ENCODE measurements at places on chromosomes 7 and 10.

DNA sequence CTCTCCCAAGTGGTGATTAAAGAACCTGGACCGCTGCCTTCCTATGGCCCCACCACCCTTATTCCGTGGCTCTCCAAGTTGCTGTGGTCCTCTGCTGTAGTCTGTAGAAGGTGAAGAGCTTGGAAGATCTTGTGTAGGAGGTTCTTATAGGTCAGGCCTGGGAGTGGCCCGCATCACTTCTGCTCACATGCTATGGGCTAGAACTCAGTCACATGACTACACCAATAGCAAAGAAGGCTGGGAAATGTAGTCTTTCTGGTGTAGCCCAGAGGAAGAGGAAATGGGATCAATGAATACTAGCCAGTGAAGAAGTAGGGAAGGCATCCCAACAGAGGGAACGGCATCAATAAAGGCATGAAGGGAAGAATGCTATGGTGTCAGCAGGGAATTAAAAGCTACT is 41.3 kb upstream of the AOAH start:
- DNase-seq = no peak

- DNase-seq = no peak
Measured at GRCh38 chr7:45506059-45506458, 68.1 kb upstream of the ADCY1 start.

DNA sequence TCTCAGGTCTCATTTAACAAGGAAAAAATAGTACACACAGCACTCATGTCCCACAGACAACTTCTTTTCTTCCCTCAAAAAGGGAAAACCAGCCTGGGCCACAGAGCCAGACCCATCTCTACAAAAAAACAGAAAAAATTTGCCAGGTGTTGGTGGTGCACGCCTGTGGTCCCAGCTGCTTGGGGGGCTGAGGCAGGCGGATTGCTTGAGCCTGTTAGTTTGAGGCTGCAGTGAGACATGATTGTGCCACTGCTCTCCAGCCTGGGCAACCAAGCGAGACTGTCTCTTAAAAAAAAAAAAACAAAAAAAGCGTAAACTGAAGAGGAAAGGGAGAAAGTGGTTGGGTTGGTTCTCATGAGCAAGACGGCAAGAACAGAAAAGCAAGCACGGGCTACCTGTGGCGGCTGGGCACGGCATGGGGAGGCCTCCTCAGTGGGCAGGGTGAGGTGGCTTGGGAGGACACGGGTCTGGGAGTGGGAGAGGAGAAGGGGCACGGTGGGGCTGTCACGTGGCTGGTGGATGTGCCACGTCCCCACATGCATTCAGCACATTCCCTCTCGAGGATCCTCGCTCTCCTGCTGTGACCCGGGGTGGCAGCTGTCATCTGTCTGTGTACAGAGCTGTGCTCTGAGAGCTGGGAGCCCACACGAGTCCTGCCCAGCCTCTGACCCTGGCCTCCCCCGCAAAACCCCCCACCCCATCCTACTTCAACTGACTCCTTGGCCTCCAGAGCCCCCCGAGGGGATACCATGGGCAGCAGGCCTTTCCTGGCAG is 219.7 kb downstream of the MLLT10 start:
- no peak for DNase-seq

GRCh38 chr7:43880596-43880995 is 11.3 kb upstream of the MRPS24 start:
- no peak for DNase-seq

DNA sequence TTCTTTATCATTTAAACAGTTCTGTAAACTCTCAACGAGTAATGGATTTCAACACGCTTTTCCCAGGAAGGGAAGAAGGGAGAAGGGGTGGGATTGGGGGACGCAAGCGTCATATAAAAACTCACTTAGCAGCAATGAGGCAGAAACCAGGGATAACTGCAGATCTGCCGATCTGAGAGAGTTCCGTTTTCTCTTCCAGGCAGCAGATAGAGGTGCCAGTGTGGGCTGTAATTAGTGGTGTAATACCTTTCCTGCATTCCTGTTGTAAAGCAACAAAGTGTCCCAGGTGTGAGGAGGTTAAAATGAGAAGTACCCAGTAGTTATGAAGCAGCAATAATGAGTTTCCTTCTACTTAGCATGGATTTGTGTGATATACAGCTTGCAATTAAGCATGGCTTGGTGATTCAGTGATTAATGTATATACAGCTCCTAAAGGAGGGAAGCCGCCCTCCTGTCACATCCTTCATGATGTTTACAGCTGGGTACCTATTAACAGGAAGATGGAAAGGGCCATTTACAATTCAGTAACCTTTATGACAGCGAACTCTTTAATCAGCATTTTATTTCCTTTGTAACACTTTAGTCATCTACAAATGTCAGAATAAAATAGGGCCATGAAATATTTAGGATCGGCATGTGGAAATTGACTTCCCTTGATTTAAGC is 271.9 kb downstream of the LRMDA start:
- no peak for DNase-seq

DNA sequence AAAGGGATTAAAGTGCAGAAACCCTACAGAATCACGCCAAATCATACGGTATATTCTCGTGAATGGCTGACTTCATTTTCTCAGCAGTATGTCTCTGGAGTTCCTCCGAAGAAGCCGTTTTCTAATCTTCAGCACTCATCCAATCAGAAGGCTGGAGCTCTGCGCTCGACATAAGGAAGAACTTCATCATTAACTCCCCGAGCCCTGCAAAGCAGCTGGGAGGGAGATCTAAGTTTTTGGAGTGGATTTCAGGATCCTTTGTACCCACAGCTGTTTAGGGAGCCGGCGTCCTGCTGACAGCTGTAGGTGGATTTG is 40.7 kb upstream of the SDK1 start:
- no peak for DNase-seq

- DNase-seq = no peak
Measured at GRCh38 chr10:26216585-26217395, at the start of gene GAD2. Gene GAD2 (plus strand): TSS chr10:26216774. CDS start chr10:26216810, 36 bp downstream.

DNA sequence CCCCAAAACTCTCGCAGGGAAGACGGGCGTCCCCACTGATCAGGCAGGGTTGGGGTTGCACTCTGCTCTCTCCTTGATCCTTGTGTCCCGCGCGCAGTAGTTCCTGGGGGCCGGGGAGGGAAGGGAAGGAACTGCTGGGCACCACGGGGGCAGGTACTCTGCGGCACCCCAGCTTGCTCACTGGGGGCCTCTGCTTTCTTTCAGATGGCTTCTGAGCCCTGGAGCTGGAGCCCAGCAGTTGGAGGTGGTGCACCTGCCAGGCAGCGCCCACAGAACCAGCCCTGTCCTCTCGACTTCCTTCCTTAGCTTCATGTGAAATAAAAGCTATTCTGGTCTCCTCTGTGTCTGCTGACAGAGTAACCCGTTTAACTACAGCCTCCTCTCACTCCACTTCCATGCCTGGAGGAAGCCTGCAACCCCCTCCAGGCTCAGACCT is 12.2 kb downstream of the PLAC9 start:
- DNase-seq = no peak

GRCh38 chr10:1063232-1063865 is 7.2 kb downstream of the WDR37 start:
- DNase-seq = no peak

DNA sequence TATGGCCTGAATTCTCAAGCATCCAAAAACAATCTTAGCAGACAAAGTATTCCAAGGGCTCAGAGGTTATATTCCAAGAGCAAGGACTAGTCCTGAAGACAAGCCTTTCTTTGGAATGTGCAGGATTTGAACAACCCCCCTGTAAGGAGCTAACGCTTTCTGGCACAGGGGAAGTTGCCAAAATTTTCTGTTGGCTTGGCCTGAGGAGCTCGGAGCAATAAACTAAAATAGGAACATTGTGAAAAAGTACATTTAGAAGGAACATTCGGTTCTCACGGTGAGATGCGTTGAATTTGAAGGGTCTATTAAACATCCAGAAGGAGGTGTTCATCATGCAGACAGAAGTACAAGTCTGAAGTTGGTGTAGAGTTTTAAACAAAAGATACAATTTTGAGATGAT is 1030.5 kb upstream of the CELF2 start:
- no peak for DNase-seq

GRCh38 chr10:85926986-85927385 is 439.6 kb downstream of the GRID1 start:
- DNase-seq = no peak

Measured in nucleus accumbens (tissue), 56 donors.